Naive thymus-derived CD8-positive, alpha-beta T cell (primary cell): ENCODE measurements at places on chromosomes 7 and 10. TPM values are rescaled to one million over a fixed set of nuclear protein-coding genes. Genes with fewer than 3 reads are reported as not detected.

Gene HTR7
- not detected for total RNA-seq

Gene NEUROD6
- not detected for total RNA-seq

- no peaks in the 10 kb centered on the region for H3K36me3 ChIP-seq
- peaks cover 1% of the 10 kb centered on the region for H3K27me3 ChIP-seq
- H3K4me3 ChIP-seq = no peak overlapping the region
- no peak for DNase-seq
- no peaks in the 10 kb centered on the region for H3K4me1 ChIP-seq
These were observed 211.1 kb upstream of the GALNT17 start for GRCh38 chr7:70920876-70921275.

GRCh38 chr7:157520249-157520648, 183.4 kb downstream of the DNAJB6 start:
- no peaks in the 10 kb centered on the region for H3K36me3 ChIP-seq
- no peak overlapping the region for H3K27ac ChIP-seq
- H3K27me3 ChIP-seq = peaks cover 12% of the 10 kb centered on the region
- peak; percentile 51 for DNase-seq
- H3K4me3 ChIP-seq = no peak overlapping the region

DNA sequence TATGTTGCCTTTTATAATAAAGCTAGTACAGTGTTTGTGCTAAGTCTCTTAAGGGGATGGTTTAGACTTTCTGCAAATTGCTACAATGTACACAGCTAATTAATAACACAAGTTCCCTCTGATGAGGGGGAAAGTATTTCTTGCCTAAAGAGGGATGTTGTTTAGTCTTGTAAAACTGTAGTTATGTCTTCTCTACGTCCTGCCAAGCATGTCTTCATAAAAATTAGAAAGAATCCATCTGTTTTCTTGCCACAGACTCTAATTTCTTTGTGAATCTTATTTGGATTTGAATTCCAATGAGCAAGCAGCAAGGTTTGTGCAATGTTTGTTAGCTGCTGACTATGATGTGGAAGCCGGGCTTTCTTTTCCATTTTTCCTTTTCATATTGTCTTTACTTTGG, 28.2 kb downstream of the ADARB2 start:
- DNase-seq = no peak
- H3K27me3 ChIP-seq = peaks cover 51% of the 10 kb centered on the region
- H3K4me1 ChIP-seq = peaks cover 29% of the 10 kb centered on the region
- no peaks in the 10 kb centered on the region for H3K36me3 ChIP-seq
- no peak overlapping the region for H3K4me3 ChIP-seq
- H3K27ac ChIP-seq = no peak overlapping the region

DNA sequence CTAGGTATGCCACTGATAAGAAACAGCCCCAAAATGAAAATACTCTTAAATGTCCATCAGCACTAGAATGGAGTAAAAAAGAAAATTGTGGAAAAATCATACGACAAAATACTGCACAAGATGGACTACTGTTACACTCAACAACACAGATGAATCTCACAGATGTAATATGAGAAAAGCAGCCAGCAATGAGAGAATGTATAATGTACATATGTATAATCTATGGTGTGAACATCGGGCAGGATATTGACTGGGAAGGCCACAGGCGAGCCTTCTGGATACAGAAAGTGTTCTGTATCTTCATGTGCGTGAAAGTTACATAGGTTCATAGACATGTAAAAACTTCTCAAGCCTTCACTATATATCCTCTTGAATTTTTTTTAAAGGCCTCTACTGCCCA, 212.6 kb downstream of the PARD3 start:
- no peak overlapping the region for H3K4me3 ChIP-seq
- H3K36me3 ChIP-seq = no peaks in the 10 kb centered on the region
- no peak for DNase-seq

Gene CTNNA3
- total RNA-seq = not detected

DNA sequence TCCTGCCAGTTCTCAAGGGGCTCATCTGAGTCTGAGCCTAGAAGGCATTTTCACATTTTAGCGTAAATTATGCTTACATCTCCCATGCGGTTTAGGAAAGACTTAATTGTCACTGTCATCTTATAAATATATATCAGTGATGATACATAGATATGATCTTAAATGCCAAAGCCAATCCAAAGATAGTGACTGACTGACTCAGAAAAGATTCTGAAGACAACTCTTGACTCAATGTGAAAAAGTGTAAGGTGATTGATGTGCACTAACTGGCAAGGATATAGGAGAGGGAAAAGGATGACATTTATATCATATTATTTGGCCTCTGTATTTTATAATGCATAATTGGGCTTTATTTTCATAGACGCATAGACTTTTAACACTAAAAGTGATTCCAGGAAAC, 84.9 kb upstream of the LRRN3 start:
- H3K4me1 ChIP-seq = peaks cover 32% of the 10 kb centered on the region
- no peak for DNase-seq
- H3K27me3 ChIP-seq = no peaks in the 10 kb centered on the region
- H3K27ac ChIP-seq = no peak overlapping the region
- H3K4me3 ChIP-seq = no peak overlapping the region

- no peak overlapping the region for H3K27ac ChIP-seq
- no peak for DNase-seq
- H3K27me3 ChIP-seq = peaks cover 19% of the 10 kb centered on the region
- no peaks in the 10 kb centered on the region for H3K4me1 ChIP-seq
These were observed 55.7 kb upstream of the RELN start for GRCh38 chr7:104045183-104045582.

Gene EPO
- total RNA-seq = not detected

DNA sequence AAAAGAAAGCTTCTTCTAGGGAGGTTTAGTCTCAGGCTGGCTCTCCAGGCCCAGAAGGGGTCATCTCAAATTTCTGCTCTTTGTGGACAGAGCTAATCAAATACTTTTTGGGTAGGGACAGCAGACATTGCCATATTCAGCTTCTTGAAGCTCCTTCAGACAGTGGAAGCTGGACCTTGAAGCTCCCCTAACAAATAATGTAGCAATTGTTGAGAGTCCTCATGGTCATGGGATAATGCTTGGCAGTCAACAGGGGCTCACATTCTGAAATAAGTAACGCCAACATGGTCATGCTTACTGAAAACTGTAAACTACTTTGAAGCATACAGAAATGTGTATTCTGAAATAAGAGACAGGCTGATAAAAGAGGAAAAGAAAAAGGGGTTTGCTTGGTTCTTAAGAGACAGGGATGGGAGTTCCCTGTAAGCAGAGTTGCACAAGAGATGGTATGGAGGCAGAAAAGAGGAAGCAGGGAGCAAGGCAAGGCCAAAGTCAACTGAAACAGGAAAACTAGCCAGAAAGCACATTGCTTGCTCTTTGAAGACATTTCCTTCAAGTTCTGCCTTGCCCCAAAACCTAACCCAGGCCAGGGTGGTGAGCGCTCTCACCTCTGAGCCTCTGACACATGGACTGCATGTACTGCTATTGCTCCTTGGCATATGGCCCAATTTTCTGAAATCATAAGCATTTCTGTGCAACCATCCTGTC, 53.1 kb upstream of the KMT2E start:
- H3K4me3 ChIP-seq = no peak overlapping the region
- peaks cover 2% of the 10 kb centered on the region for H3K36me3 ChIP-seq
- H3K27ac ChIP-seq = no peak overlapping the region
- no peaks in the 10 kb centered on the region for H3K27me3 ChIP-seq
- H3K4me1 ChIP-seq = peaks cover 20% of the 10 kb centered on the region

Gene CTAGE8
- 1.3 TPM for total RNA-seq

GRCh38 chr10:15901889-15902288, 41.6 kb upstream of the MINDY3 start:
- peaks cover 26% of the 10 kb centered on the region for H3K27me3 ChIP-seq
- H3K36me3 ChIP-seq = no peaks in the 10 kb centered on the region
- no peak for DNase-seq
- no peak overlapping the region for H3K27ac ChIP-seq
- H3K4me3 ChIP-seq = no peak overlapping the region
- H3K4me1 ChIP-seq = no peaks in the 10 kb centered on the region

- H3K27me3 ChIP-seq = no peaks in the 10 kb centered on the region
- H3K4me3 ChIP-seq = no peak overlapping the region
- no peak for DNase-seq
These were observed 450.6 kb upstream of the SORCS1 start for GRCh38 chr10:107614939-107615685.

DNA sequence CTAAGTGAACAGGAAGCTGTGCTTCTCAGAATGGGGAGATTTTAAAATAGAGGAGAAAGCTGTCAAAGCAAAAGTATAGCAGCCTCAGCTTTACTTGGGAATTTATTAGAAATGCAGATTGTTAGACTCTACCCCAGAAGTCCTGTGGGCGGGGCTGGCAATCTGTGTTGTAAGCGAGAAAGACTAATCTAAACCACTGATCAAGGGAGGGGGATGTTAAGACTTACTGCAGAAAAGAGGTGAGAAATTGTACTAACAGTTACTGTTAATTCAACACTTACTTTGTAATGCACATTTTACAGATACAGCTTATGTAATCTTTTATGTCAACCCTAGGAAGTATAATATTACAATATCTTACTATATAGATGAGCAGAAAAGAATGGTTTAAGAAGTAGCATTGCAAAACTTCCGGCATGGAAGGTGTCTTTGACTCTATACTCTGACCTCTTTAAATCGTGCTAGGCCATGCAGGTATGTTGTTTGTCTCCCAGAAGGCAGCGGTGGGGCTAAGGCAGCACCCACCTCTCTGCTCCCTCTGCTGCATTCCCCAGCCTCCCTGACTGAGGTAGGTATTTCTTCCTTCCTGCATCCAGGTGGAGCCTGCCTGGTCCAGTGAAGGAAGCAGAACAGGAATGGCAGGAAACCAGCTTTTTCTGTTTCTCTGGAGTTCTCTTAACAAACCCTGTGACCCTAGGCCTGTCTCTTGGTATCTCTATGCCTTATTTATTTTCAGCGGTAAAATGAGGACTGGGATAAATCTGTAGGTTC, 462.2 kb downstream of the AUTS2 start:
- H3K27ac ChIP-seq = no peak overlapping the region
- no peaks in the 10 kb centered on the region for H3K36me3 ChIP-seq
- DNase-seq = no peak
- no peak overlapping the region for H3K4me3 ChIP-seq
- H3K4me1 ChIP-seq = no peaks in the 10 kb centered on the region
- no peaks in the 10 kb centered on the region for H3K27me3 ChIP-seq
